ENCODE measurements at places on chromosomes 1 and 21.

DNA sequence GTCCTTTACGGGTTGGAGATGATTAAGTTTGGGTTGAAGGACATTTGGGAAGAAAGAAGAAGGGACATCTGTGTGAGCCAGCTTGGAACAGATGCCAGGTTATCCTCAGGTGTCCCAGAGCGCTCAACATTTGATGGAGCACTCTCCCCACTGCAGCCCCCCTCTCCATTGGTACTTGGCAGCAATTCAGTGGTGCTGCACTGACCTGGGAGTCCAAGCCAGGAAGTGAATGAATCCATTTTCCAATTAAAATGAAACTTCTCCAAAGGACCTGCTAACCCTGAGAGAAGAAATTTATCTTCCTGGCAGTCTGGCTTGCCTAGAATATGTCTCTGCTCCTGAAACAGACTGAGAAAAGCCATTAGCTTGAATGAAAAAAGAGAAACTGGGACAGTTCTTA lies 67.1 kb downstream of the FGGY start:
- DNase-seq, result no peak

DNA sequence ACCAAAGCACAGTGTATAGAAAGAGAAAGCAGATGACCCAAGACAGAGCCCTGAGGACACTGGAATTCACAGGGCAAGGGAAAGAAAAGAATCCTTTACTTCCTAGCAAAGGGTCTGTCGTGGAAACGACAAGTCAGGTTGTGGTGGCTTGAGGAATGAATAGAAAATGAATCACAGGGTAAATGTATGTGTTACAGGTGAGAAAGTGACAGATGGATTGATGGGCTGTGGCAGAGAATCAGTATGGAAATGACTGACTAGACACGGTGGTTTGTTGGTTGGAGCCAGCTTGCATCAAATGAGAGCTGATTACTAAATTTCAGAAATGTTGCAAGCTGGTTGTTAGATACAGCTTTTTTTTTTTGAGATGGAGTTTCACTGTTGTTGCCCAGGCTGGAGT lies 46.9 kb downstream of the PTP4A2 start:
- no peak for DNase-seq

GRCh38 chr1:76313304-76313703 lies 238.8 kb downstream of the ST6GALNAC3 start:
- DNase-seq, result no peak

DNA sequence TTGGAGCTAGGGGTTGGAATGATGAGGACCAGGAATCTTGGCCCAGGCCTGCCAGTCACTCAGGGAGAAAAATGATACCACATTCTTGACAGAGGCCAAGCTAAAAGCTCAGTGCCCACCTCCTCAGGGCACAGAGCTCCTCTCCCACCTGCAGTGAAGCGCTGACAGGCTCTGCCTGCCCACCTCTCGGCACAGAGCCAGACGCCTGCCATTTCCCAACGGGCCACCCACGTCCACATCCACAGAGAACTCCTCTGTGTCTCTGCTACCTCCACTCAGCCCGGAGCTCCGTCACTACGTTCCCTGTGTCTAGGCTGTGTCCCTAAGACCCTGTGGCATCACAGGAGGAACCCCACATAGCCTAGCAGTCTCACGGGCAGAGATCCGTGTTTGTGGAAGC lies 60.8 kb downstream of the MRPL37 start:
- DNase-seq, result no peak

- no peak for DNase-seq
These were observed 1.9 kb downstream of the SLC30A10 start for GRCh38 chr1:219926363-219926998.

DNA sequence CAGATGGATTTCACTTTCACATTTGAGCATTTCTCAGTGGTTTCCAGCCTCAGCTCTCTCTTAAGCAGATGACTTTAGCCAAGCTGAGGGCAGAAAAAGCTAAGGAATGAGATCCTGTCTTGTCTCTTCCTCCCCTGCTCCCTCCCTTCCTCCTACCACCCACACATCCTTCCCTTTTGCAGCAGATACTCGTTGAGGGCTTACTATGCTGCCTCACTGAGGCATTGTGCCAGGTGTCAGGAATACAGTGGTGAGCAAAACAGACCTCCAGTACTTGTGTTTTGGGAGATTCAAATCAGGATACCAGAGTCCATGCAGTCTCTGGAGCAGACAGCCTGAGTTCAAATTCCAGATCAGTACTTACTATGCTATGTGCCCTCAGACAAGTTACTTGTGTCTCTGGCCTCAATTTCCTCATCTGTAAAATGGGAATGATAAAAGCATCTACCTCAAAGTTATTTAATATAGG lies 43.2 kb downstream of the KIF26B start:
- no peak for DNase-seq

GRCh38 chr1:163408262-163408661 lies 86.5 kb downstream of the NUF2 start:
- no peak for DNase-seq

DNA sequence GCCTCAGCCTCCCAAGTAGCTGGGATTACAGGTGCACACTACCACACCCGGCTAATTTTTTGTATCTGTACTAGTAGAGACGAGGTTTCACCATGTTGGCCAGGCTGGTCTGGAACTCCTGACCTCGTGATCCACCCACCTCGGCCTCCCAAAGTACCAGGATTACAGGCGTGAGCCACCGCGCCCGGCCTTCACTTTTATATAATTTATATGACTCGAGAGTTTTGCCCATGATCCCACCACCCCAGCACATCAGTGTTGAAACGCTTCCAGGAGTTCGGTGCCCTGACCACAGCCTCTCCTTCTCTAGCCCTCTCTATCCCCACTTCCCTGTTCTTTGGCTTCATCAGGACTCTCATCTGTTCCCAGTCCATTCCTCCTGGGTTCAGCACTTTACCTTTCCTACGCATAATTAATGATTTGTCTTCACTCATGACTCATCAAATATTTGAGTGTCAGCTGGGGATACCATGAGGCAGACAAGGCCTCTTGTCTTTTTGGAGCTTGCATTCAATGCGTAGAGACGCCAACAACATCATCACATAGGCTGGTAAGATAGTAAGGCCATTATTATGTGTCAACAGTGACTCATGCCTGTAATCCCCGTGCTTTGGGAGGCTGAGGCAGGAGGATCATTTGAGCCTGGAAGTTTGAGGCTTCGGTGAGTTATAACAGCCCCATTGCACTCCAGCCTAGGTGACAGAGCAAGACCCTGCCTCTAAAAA lies 1.4 kb downstream of the PMF1 start:
- no peak for DNase-seq

- DNase-seq, result no peak
These were observed 100.1 kb upstream of the AKT3 start for GRCh38 chr1:243950166-243950565.

DNA sequence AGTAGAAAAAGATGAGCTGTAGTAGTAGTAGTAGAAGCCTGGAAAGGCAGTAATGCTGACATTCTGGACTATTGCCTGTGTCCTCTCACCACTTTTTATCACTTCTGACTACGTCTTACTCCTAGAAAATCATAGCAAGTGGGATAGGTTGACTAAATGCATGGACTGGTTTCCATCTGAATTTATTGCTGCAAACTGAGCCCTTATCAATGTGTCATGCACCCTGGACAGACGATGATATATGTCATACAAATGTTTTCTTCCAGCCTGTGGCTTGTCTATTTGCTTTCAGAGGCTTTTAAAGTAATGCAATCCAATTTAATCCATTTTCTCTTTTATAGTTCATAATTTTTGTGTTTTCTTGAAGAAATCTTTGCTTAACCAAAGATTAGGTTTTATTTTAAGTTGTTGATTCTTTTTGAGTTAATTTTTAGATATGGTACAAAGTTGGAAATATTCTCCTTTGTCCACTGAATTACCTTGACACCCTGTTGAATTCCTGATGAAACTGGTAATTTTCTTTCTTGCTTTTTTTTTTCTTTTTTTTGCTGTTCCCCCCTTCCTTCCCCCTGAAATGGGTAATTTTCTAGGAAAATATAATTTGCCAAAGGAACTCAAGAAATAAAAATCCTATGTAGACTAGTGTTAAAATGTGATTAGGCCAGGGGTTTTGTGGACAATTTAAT lies 47.1 kb downstream of the PHACTR4 start:
- DNase-seq, result no peak

GRCh38 chr1:151494741-151495281 lies 16.4 kb upstream of the CGN start:
- DNase-seq, result no peak

DNA sequence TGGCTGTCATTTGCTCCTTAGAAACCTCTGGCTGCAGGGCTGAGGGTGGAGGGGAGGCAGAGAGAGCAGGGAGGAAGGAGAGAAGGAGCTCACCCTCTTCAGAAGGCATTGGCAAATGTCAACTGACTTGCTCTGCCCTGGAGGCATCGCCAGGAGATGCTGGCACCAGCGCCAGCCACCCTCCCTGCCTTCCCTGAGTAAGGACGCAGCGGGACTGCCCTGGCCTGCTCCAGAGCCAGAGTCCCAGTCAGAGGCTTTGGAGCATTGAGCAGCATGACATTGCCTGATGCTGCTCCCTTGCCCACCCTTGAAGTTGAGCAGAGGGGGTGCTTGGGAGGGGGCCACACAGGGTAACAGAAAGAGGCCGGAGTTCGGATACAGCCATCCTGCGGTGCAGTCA lies 62.3 kb downstream of the DISP3 start:
- DNase-seq, result no peak

DNA sequence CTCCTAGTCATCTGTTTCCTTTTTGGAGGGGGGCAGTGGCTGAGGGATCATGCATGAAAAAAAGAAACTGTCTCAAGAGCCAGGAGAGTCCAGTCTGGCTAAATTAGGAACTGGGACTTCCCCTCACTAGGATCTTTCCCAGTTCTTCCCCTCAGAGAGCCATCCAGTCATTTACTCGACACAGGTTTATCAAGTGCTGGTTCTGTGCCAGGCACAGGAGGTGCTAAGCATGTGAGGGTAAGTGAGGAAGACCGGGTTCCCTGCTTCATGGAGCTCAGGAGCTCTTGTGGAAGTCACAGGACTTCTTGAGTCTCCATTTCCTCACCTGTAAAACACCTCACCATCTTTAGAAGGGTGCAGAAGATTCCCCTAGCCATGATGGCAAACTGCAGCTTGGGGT lies 8.6 kb upstream of the NUAK2 start:
- no peak for DNase-seq

DNA sequence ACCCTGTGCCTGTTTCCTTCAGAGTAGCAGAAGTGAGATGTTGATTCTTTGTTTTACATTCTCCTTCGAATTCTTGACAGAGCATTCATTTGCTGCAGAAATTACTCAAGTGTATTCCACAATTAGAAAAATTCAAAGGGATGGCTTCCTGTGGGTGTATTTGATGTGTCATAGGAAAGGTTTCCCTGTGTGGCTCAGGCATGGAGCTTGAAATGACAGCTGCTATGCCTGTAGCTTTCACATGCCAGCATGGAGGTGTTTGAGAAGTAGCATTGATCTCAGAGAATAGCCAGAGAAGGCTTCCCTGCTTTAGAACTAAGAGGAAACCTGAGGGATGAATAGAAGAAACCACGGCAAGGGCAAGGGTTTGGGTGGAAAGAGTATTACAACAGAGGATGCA lies 317.2 kb upstream of the DEPDC1 start:
- DNase-seq, result no peak

GRCh38 chr1:13965770-13966398 lies 265.9 kb downstream of the PRDM2 start:
- DNase-seq, result peak; percentile 91

DNA sequence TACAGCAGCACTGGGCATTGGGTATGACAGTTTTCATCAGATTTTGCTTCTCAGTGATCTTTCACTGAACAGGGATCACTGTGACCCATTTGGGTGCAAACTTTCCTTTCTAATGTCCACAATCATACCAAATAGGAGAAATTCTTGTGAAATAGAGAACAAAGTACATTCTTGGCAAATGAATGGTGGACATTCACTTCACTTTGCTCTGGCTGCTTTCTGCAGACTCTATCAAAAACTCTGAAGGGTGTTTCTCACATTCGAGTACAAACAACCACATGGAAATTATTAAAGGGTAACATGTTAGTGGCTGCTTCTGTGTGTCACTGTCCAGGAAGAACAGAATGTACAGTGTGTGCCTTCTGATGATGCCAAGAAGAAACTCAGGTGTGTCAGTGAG lies 61.9 kb upstream of the ADAM30 start:
- no peak for DNase-seq

- no peak for DNase-seq
These were observed 95.1 kb downstream of the RHOU start for GRCh38 chr1:228830185-228830953.

GRCh38 chr1:74343216-74343615 lies 108.0 kb downstream of the TNNI3K start:
- DNase-seq, result peak; percentile 87

GRCh38 chr1:27868932-27869718 lies 3.2 kb upstream of the THEMIS2 start:
- DNase-seq, result no peak

DNA sequence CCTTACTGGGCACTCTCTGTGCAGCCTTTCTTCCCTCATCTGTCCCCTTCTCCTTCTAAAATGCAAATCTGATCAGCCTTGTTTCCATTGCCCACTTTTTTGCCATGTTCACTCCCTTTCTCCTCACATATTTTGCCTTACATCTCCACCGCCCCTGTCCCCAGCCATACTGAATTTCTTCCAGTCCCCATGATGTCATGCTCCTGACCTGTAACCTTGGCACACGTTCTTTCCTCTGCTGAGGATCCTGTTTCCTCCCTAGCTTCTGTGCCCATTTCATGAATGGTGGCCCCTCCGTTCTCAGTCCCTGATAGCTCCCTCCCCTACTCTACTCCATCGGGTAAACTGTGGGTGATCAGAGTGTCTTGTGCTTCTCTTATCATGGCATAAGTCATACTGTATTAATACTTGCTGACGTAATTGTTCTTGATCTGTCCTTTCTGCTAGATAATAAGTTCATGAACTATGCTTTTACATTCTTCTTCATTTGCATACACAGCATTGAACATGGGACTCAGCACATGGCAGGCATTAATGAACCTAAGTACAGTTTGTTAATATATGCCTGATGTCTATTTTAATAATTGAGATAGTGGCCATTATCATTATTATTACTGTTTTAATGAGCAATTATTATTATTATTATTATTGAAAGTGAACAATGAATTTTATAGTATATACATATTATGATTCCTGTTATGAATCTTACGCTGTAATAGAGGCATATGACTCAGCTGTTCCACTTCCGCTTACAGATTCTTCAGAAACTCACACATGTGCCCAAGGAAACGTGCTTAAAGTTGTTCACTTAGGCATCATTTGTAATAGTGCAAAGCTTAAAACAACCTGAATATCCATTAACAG lies 28.5 kb downstream of the MAP3K21 start:
- DNase-seq, result no peak

- no peak for DNase-seq
These were observed 5.4 kb downstream of the GADD45A start for GRCh38 chr1:67690411-67690810.

GRCh38 chr21:28423521-28424190 lies 569.0 kb downstream of the LTN1 start:
- DNase-seq, result no peak
